NCI-H1105 (cell line): ENCODE measurements at places on chromosomes 5 and 9.

DNA sequence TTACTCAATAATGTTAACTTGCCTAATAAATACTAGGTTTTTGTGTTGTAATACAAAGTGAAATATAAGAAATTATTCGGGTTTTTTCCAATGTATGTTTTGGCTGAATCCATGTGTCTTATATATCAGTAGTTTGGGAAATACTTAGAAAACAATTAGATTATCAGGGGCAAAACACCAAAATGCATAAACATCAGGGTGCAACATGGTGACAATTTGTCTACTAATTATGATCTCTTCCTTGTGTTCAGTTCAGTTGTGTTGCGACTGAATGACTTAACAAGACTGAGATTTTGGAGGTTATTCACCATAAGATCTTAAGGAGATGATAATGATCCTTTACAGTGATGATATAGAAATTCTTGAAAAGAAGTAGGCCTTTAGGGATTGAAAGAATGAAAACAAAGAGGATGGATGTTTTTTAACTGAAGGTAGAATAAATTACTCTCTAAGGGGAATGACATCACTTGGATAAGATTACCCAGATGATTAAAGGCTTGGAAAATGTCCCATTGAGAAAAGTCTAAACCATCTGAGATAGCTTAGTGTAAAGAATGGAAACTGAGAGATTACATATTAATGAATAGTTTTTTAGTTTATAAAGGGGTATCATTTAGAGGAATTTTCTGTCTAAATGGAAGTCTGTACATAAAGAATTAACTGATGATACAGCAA is 415.8 kb downstream of the SPATA31D1 start:
- no peak for DNase-seq

GRCh38 chr5:112143690-112144089 is 275.4 kb downstream of the EPB41L4A start:
- DNase-seq, result no peak

GRCh38 chr5:1497795-1498622 is 25.8 kb downstream of the LPCAT1 start:
- no peak for DNase-seq

GRCh38 chr9:107213561-107214028 is 69.5 kb upstream of the RAD23B start:
- no peak for DNase-seq

GRCh38 chr9:91219557-91219956 is 142.2 kb downstream of the AUH start:
- DNase-seq, result no peak

DNA sequence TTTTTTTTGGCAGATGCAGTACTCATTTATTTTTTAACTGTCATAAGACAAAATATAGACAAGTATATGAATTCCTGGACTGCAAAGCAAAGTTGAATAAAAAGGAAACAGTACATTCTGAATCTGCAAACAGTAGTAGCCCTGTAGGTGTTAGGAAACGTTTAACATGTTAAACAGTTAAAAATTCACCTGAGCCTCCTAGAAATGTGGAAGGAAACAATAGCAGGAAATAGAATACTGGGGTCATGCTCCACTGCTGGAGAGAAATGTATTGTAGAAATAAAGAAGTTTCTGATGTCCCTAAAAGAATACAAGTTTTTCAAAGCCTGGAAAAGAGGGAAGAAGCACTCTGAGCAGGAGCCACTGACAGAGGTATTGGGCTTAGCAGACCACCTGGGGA is 866.0 kb downstream of the PTPRD start:
- no peak for DNase-seq

DNA sequence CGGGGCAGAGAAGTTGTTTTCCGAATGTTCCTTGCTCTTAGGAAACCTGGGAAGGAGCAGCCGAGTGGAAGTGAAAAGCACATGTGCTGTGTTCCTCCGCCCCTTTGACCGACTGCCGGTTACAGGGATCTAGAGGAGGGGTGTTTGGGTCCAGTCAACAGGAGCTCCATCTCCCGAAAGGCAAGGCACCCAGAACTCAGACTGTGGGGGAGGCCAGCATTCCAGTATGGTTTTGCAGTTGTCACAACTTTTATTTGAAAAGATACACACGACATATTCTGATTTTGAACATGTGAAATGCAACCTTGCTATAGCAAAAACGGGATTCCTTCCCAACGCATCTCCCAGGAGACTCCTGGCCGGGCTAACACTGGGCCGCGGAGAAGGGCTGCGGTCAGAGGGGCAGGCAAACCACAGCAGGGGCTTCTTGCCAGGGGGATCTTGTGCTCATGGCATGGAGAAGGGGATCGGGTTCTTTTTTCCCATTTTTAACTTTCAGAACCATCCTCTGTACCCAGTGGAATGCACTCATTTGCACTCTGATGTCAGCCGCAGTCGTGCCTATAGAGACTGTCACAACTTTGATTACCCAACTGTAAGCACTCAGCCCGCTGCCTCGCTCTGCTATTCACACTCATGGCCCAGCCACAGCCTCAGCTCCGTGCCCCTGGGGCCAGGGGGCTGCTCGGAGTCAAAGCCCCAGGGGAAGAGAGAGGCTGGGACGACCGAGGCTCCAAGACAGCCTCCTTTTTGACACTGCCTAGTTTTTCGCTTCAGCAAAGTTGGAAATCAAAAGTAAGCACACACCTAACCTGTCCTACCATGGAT is 3.9 kb downstream of the QRFP start:
- DNase-seq, result no peak

DNA sequence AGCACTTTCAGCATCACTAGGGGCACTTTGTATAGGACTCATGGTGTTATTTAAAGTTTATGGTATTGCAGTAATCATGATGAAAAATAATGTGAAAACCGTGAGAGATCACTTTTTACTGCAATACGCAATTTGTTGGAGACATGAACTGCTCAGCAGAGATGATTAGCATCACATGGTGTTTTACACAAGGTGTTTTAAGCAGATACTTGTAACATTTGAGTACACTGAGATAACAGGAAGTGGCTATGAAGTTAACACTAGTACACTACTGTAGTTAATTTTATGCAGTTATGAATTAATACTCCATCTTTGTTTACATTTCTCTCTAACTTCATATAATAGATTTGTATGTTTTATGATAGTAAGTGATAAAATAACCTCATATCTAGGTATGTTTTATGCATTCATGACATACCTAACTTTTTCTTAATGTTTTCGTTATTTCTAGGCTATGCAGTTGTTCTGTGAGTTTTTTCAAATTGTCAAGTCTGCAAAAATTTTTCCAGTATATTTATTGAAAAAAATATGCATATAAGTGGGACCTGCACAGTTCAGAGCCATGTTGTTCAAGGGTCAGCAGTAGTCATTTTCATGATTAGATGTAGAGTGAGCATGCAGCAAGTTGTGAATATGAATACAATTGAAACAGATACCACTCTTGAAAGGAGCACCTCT is 13.0 kb downstream of the SUB1 start:
- DNase-seq, result no peak

GRCh38 chr5:116459301-116459700 is 115.3 kb downstream of the SEMA6A start:
- DNase-seq, result no peak

DNA sequence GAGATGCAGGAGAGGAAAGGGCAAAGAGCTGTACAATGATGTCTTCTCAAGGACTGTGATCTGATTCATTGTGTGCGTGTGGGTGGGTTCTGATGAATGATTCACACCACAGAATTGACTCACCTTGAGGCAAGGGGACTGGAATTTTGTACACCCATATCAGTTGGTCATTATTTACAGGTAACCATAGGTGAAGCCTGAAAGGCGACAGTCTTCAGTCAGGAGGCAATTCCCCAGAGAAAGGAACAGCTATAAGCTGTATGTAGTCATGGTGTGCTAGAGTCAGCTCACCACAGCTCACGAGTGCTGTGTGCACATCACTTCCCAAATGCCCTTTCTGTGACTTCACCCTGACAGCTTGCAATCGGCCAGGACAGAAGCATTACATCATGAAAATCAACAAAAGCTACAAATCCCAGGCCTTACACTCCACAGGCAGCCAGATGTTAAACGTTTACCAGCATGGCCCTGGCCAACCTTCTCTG is 87.6 kb upstream of the RPS23 start:
- DNase-seq, result no peak
